Epithelial cell of proximal tubule (primary cell): ENCODE measurements at places on chromosomes 13 and 19. TPM values are rescaled to one million over a fixed set of nuclear protein-coding genes. Genes with fewer than 3 reads are reported as not detected.

GRCh38 chr13:44271031-44271455 is 102.6 kb upstream of the SERP2 start:
- no peak for DNase-seq

GRCh38 chr13:20869540-20869939 is 33.0 kb downstream of the XPO4 start:
- DNase-seq, result no peak

DNA sequence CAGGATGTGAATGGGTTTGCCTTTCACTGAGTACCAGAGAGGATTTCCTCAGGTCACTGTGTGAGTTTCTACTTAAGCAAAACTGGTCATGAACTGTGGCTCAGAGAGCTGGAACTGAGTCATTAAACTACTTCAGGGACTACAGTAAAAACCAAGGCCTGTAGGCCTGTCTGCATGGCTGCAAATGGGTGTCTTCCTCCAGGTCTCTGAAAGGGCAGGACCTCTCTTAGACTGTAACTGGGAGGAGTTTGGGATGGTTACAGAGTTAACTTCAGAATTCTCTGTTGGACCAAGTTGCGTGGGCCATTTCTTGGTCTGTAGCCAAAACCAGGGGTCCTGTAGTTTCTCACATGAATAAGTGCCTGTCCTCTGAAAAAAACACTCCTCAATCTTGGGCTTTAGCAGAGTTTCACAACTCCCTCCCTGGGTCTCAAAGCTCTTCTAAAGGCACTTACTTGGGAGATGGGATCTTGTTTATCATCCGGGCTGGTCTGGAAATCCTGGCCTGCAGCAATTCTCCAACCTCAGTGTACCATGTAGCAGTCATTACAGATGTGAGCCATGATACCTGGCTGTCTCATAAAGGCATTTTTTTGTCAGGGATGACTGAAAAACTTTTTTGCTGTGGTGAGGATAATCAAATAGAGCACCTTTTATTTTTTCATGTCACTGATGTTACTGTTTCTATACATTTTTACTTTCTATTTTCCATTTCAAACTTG is 19.7 kb downstream of the ZNF714 start:
- no peak for DNase-seq

DNA sequence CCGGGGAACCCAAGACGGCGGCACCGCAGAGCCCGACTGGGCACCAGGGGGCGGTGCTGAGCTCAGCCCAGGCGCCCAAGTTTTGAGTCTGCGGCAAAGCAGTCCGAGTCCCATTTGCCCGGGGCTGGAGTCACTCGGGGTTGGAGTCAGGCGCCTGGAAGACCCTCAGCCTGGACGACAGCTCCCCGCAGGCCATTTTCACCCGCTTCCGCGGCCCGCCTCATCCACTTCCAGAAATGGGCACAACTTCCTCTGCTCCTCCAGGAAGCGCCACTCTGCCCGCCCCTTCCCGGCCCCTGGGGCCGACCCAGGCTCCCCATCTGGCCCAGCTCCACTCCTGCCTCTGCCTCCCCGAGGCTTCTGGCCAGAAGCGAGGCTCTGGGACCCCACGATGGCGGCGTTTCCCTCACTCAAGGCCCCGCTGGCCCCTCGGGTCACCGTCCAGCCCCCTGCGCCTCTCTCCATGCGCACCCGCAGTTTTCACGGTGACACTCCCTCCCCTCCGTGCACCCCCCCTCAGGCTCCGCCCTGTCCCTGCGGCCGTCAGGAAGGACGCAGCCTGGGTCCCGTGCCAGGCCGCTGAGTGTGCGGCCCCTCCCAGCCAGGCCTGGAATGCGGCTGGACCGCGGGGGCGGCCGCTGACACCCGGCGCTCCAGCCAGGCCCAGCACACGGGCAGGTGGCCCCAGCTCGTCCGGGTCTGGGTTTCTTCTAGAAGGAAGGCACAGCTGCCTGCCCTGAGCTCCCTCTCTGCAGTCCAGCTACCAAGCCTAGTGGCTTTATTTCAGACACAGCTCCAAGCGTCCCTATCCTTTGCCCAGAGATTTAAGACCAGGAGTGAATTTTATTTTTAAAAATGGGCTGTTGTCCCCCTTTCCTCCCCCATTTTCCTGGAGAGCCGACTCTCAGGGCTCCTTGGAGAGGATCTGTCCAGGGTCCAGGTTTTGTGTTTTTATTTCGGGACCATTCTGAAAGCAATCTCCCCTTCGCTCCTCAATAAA is 4.7 kb downstream of the SERTAD1 start:
- no peak for DNase-seq

DNA sequence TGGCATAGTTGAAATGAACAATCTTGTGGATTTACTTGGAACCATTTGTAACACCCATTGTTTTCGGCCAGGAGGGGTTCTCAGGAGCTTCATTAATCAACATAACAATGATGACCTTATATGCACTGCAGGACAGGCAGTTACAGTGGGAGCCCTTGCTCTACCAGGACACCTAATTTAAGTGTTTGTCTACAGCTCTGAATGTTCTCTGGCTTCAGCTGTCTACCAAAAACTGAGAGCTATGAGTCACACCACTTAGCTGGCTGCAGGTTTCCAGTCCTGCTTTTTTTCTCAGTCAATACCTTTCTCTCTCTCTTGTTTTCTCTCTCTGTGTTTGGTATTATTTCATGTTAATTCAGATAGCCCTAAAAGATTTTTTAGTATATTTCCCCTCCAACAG is 105.4 kb upstream of the MBNL2 start:
- no peak for DNase-seq

GRCh38 chr13:88586263-88586662 is 915.1 kb downstream of the SLITRK5 start:
- no peak for DNase-seq

DNA sequence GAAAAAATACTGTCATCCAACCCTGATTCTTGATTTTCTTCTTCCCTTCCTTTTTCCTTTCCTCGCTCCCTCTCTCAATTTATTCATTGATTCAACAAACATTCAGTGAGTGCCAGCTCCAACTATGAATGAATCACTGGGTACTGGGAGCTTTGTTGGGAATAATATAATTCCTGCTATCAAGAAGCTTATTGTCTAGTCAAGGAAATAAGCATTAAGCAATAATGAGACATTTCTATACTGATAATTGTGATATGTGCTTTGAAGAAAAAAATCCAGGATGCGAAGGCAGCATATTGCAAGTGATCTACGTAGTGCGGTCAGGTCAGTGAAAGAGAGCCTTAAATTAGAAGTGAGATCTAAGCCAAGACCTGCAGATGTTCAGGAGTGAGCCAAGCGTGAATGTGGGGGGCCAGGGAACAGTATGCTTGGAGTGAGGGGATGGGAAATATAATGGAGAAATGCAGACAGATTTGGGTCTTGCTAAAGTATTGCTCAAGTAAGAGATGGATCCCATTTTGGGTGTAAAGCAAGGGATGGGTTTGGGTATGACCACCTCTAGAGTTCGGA is 253.5 kb downstream of the LHFPL6 start:
- no peak for DNase-seq

Gene TUBB4A
- 0.72 and 3.1 TPM in 2 replicates for total RNA-seq

- DNase-seq, result no peak
Observed at GRCh38 chr19:6042776-6043726, 65.1 kb upstream of the RANBP3 start.

DNA sequence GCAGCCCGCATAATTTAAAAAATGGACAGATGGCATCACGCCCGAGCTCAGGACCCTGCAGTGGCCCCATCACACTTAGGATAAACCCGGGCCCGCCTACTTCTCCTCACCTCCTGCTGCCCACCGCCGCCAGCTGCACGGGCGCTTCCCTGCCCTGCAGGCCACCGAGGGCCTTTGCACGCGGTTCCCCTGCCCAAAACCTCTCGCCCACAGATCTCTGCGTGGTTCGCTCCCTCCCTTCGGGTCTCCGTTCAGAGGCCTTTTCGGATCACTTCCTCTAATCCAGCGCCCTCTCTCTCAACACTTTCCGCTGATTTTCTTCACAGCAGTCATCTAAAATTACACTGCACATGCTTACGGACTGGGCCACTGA is 1.8 kb downstream of the SHISA7 start:
- no peak for DNase-seq

Gene TTC9B
- total RNA-seq, result not detected in 2 replicates
